ENCODE measurements at places on chromosomes 12 and 14. TPM values are rescaled to one million over a fixed set of nuclear protein-coding genes. Genes with fewer than 3 reads are reported as not detected.

Gene IL26
- total RNA-seq, result not detected

DNA sequence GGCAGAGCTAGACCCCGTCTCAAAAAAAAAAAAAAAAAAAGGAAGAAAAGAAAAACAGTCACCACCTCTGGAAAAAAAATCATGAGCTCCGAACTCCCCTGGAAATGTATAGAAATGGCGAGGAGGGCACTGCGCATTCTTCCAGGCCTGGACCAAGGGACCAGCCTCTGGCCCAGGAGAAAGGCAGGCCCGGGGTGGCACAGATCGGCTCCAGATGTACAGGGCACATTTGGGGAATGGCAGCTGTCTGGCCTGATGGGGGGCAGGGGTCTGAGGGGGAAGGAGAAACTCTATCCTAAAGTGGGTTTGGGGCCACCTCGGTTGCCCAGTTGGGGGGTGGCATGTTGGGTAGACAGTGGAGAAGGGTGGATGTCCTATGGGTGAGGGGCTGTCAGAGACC is 46.0 kb upstream of the EML1 start:
- no peak for DNase-seq

DNA sequence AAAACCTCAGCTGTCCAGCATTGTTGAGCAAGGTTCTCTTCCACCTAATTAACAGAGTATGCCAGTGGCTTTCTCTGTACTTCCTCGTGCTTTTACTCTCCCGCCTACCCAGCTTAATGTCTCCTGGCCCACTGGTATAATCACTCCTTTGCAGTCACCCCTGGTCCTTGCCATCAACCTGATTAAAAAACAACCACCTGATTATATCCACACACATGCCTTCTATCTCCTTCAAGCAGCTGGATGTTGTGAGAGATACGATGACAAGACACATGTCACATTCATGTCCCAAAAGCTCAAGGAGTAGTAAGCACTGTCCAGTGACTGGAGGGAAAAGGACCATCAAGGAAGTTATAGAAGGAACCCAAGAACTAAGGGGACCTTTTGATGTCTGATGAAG is 241.3 kb upstream of the GRIP1 start:
- DNase-seq, result no peak

- no peak for DNase-seq
Measured at GRCh38 chr12:52346593-52346992, 20.7 kb downstream of the KRT85 start.

Gene KRT4
- not detected for total RNA-seq

- no peak for DNase-seq
Measured at GRCh38 chr12:46674800-46675199, 151.0 kb downstream of the SLC38A4 start.

Gene SSTR1
- 57.9 TPM for total RNA-seq

Gene LUM
- total RNA-seq, result 603 TPM

DNA sequence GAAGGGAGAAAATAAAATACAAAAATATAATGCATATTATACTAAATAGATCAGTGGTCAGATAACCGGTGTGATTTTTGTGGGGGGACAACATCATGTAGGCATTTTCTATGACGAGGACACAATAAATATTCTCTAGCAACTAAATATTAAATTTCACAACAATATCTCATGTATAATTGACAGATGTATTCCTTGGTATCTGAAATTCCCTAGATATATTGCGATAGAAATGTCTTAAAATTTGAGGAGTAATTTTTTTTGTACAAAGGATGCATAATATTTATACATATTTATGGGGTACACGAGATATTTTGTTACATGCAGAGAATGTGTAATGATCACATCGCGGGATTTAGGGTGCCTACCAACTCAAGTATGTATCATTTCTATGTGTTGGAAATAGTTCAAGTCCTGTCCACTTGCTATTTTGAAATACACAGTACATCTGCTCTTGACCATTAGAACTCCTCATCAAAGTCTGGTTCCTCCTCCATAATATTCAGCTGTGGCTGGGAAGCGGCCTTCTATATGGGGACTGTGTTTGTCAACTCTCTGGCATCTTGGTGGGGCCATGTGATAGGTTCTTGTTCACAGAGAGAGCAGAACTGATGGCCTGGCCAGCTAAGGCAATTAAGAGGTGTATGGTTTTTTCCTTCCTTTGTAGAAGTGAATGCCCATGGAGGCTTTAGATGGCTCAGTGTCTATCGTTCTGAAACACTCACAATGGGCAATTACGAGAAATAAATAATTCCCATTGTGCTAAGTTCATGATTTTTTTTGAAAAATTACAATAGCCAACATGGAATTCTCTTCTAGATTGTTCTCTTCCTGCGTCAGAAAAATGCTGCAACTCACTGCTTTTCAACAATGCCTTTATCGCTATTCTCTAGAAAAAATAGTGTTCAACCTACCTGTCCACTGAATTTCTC is 8.8 kb downstream of the A2M start:
- no peak for DNase-seq

Gene MIP
- total RNA-seq, result not detected

GRCh38 chr12:211639-212414 is 2.1 kb downstream of the SLC6A12 start:
- no peak for DNase-seq

DNA sequence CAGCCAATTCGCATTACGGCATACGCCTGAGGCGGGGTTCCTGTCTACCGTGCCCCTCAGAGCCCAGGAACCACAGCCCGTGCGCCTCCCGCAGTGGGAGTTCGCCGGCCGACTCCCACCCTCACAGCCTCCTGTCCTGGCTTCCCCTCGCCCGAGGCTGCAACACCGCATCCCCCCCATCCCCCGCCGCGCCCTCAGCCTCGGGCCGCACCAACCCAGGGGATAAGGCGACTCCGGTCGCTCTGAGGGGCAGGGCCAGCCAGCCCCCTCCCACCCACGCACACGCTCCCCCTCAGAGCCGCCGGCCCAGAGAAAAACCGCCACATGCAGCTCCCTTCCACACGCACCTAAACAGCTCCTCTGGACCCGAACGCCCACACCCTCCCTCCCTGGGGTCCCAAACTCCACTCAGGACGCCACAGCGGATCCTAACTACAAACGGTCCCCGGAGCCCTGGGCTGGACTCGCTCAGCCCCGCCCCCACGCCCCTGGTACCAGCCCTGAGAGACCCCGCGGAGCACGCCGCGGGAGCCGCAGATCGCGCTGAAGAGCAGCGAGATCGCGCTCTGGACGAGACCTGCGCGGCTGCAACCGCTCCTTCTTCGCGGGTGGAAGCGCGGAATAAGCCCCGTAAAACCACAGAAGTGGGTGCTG is at the start of gene C14orf39:
TSS of gene C14orf39 (minus strand) at position 466 of the 654 bp plus-strand sequence. CDS start 985 bp downstream, outside the sequence.
- peak; percentile 1 for DNase-seq

Gene LHX5
- not detected for total RNA-seq

Gene PAPLN
- 4.3 TPM for total RNA-seq

GRCh38 chr12:92877904-92878303 is 51.2 kb downstream of the EEA1 start:
- no peak for DNase-seq

GRCh38 chr12:92729773-92730305 is 27.1 kb downstream of the PLEKHG7 start:
- DNase-seq, result no peak

DNA sequence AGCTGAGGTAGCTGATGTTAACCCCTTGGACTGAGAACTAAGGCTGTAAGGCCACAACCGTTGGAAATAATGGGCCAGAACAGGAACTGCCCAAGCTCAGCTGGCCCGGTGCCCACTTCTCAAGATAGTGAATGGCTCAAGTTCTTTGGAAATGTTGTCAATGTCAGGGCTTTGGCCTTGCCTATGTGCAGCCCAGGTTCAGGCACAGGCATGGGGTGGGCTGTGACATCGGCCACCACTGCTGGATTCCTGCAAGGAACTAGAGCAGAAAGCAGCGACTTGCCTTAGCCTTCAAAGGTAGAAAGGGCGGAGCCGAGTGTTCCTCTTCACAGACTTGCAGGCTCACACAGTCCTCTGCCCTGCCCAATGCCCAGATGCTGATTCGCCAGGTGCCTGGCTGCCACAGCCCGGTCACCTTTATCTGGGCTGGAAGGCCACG is 291.2 kb downstream of the ZFP36L1 start:
- DNase-seq, result no peak

DNA sequence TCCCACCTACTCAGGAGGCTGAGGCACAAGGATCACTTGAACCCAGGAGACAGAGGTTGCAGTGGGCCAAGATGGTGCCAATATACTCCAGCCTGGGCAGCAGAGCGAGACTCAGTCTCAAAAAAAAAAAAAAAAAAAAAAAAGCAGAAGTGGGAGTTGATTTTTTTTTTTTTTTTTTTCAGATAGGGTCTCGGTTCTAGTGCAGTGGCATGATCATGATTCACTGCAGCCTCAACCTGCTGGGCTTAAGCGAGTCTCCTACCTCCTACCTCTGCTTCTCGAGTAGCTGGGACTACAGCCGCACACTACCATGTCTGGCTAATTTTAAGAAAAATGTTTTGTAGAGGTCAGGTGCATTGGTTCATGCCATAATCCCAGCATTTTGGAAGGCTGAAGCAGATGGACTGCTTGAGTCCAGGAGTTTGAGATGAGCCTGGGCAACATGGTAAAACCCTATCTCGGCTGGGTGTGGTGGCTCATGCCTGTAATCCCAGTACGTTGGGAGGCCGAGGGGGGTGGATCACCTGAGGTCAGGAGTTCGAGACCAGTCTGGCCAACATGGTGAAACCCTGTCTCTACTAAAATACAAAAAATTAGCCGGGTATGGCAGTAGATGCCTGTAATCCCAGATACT is 16.3 kb upstream of the HSP90AA1 start:
- DNase-seq, result no peak

DNA sequence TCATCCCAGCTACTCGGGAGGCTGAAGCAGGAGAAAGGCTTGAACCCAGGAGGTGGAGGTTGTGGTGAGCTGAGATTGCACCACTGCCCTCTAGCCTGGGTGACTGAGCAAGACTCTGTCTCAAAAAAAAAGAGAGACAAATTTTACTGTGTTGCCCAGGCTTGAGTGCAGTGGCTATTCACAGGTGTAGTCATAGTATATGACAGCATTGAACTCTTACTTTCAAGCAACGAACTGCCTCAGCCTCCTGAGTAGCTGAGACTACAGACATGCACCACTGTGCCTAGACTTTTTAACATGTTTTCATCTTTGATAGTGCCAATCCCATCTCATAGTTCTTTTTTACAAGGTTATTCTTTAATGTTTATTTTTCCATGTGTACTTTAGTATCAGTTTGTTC is 13.7 kb downstream of the ARID2 start:
- no peak for DNase-seq

- DNase-seq, result no peak
Measured at GRCh38 chr12:78566456-78566855, 298.1 kb upstream of the SYT1 start.

- no peak for DNase-seq
Measured at GRCh38 chr14:63483315-63483714, 59.9 kb downstream of the PPP2R5E start.

GRCh38 chr14:53380867-53381225 is 227.7 kb upstream of the DDHD1 start:
- DNase-seq, result no peak

GRCh38 chr12:101945369-101946232 is 68.2 kb downstream of the DRAM1 start:
- DNase-seq, result peak; percentile 79

DNA sequence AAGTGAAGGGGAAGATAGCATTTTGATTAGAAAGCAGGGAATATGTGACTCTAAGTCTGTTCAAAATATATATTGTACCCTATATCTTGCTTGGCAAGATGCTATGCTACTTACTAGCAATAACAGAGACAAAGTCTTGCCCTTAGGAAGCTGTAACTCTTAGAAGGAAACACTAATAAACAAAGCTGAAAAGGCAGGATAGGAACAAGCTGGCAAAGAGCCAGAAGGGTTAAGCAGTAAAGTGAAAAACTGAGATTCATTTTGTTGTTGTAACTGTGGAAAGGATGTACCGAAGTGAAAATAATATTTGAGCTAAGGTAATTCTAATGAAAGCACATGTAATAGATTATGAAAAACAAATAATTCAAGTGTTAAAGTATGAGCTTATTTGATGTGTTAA is 527.1 kb upstream of the FLRT2 start:
- no peak for DNase-seq

Gene CLMN
- 0.43 TPM for total RNA-seq

DNA sequence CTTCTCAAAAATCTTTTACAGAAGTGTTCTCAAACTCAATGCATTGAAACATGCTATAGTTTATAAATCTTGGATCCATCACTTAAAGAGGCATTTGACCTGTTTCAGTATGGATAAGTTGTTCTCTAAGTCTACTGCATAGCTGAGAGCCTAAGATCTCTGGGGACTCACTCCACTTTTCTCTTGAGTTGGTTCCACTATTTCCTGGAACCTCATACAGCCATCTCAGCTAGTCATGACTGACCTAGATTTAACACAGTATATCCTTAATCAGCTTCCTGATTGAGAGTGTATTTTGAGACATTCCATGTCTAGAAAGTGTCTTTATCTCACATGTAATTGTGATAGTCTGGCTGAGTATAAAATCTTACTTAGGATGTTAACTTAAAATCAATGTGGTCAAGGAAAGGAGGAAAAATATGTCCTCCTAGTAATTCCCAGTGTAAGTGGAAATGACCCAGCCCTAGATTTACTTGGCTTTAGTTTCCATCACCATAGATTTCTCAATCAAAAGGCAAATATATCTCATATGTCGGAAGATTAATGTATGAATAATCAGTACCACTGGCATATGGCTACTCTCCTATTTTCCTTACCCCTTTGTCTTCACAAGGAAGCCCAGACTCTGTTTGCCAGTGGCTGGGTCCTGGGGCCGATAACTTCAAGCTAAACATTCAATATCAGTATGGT is 61.9 kb downstream of the KICS2 start:
- no peak for DNase-seq

GRCh38 chr14:35140718-35141581 is 18.6 kb downstream of the PRORP start:
- peak; percentile 53 for DNase-seq

GRCh38 chr14:104723651-104724406 is at the start of gene ADSS1:
Gene ADSS1, plus strand, starts transcription at chr14:104724229. Its CDS starts 42 bp downstream, at chr14:104724271.
- DNase-seq, result peak; percentile 44

Gene ART4
- total RNA-seq, result under 0.01 TPM

DNA sequence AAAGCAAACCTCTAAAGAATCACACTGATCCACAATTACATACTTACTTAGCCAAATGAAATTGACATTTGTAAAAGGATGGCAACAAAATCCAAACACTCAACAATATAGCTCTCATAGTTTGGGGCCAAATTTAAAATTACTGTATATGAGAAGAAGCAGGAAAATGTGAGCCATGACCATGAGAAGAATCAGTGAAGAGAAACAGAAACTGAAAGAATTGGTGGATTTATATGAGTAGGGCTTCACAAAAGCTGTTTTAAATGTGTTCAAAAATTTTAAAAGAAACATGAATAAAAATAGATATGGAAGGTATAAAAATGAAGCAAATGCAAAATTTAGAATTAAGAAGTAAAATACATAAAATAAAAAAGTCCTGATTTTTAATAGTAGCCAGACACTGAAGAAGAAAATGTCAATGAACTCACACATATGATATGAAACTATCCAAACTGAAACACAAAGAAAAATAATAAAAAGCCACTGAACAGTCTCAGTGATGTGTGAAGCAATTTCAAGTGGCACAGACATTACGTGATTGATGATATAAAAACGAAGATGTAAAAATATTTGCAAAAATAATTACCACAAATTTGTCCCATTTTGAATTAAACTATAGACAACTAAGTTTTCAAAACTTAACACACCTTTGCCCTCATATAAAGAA is 87.9 kb upstream of the MDGA2 start:
- DNase-seq, result no peak

Gene CCDC59
- total RNA-seq, result 47.5 TPM

GRCh38 chr14:57652769-57653168 is 159.1 kb upstream of the CCDC198 start:
- DNase-seq, result no peak

GRCh38 chr14:52044791-52045522 is 23.9 kb downstream of the NID2 start:
- peak; percentile 74 for DNase-seq

GRCh38 chr14:27392153-27392552 is 794.3 kb upstream of the NOVA1 start:
- no peak for DNase-seq
